ENCODE measurements at places on chromosomes 6 and 20.

DNA sequence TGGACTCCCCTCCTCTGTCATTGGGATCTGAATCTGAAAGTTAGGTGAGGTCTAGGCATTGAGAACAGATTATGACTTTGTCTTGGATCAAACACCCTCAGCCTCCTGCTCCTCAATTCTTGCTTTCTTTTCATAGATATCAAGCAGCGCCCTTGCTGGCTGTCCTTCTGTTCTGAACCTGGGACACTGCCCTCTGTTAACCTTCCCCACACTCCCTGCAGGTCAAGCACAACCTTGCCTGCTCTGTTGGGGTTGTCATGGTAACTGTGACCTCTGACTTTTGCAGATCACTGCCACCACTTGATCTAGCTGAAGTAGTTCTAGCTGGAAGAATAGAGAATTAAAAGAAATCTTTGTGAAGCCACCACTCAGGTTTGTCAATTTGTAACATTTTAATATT is 16.4 kb upstream of the MICA start:
- no peak for DNase-seq

GRCh38 chr20:57397693-57398108 is 6.5 kb downstream of the RBM38 start:
- no peak for DNase-seq

GRCh38 chr20:35145141-35145564 is 2.0 kb downstream of the EDEM2 start:
- DNase-seq, result peak; percentile 53

DNA sequence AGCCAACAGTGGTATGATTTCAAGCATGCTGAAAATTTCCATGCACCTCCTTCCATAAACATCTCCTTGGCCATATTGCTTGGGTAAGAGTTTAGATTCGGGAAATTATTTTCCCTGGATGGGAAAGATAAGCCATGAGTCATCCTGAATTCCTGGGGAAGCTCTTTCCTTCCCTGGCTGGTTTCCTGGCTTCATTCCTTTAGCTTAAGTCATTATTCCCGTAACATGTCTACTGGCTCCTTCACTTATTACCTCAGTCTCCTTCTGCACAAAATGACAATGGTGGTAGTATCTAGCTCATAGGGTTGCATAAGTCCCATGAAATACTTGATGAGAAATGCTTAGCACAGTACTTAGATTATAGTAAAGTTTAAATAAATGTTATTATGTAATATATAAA is 27.6 kb downstream of the TINAG start:
- peak; percentile 76 for DNase-seq

DNA sequence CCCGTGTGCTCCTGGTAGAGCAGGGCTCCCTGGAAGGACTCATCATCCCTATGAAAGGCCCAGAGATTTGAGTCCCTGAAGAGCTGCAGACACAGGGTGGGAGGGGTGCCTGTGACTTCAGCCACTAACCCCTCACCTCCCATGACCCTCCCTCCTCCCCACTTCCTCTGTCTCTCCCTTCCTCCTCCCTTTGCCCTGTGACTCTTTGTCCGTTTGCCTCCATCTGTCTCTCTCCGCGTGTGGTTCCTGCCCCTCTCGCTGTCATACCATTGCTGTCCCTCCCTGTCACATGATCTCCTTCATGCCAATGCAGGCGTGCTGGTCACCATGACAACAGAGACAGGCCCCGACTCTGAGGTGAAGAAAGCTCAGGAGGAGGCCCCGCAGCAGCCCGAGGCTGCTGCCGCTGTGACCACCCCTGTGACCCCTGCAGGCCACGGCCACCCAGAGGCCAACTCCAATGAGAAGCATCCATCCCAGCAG is 19.0 kb downstream of the EPB41L1 start:
- peak; percentile 29 for DNase-seq

DNA sequence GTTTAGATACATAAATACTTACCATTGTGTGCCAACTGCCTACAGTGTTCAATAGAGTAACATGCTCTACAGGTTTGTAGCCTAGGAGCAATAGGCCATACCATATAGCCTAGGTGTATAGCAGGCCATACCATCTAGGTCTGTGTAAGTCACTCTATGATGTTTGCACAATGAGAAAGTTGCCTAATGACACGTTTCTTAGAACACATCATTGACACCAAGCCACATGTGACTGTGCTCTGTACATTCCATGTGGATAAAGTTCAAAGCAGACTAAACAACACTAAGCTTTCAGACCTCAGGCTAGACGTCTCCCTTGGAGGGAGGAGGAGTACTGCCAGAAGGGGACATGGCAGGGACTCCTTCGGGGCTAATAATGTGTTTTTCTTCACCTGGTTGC is 93.6 kb downstream of the KIF16B start:
- no peak for DNase-seq

- peak; percentile 83 for DNase-seq
Observed at GRCh38 chr20:63707558-63708300, at the start of the genes ARFRP1 and ZGPAT. ARFRP1 (minus strand) TSS chr20:63707976; CDS start chr20:63707091, 885 bp downstream. ZGPAT (plus strand) TSS chr20:63708039; CDS start chr20:63708581, 542 bp downstream.

GRCh38 chr6:170554796-170555137 is 598 bp downstream of the TBP start:
- DNase-seq, result no peak

DNA sequence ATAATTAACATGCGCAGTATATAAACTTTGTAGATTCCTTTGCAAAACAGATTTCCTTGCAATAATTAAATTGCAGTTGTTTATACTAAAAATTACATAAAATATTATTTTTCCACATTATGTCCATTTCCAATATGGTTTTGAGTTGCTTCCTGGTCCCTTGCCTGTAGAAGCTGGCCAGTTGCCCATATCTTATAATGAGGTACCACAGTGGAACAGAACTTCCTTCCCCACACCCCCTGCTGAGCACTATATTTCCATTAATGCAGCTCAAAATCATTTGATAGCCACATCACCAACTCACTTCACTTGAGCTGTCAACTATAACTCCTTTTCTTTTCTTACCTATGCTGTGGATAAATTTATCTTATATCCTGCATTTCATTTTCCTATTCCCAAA is 194.6 kb downstream of the DST start:
- DNase-seq, result no peak

DNA sequence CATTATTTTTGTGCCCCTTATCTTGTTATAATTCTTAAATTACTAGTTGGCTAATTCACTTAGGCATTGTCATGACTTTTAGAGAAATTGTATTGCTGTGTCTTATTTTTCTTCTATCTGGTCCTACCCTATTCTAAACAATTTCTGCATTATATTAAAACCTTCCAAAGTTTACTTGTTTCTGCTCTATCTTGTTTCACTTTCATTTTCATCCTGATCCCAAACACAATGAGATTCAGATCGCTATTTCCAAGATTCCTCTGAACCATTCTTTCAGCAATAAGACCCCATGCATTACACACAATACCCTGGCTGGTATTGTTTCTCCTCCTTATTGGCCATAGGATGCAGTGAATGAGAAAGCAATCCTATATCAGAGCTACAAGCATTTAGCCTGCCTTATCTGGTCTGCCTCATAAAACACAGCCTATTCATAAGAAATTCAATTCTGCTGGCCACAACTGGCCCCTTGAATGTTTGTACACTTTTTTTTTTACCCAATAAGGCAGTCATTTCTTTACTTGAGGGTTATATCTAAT is 69.9 kb upstream of the POU3F2 start:
- DNase-seq, result no peak

GRCh38 chr6:46760925-46761324 is 14.2 kb downstream of the ANKRD66 start:
- DNase-seq, result no peak
